ENCODE measurements at places on chromosomes 5 and 9.

DNA sequence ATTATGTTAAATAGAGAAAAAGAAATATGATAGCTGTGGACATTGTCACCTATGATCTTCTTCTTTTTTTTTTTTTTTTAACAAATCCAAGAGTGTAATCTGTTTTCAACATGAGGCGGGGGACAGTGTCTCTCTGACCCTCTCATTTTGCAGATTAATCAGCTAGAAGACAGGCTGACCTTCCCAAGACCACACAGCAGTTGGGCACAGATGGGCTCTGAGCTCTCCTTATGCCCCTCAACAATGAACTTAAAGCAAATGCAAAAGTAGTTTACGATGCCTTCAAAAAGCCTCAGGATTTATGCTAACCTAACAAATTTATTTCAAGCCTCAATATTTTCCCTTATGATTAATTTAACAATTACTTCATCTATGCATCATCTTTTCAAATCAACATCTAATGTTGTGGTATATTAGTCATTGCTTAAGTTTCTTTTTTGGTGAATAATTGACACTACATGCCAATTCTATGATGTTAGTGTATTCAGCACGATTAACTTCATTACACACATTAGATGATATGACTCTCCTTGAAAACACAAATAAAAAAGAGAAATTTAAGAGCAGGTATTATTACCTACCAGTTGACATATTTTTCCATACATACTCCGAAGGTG is 7.4 kb downstream of the NFIL3 start:
- DNase-seq = no peak

GRCh38 chr9:2480255-2480837 is 141.2 kb upstream of the VLDLR start:
- DNase-seq = no peak

GRCh38 chr5:33441241-33442177 is 744 bp downstream of the TARS1 start:
- DNase-seq = no peak

DNA sequence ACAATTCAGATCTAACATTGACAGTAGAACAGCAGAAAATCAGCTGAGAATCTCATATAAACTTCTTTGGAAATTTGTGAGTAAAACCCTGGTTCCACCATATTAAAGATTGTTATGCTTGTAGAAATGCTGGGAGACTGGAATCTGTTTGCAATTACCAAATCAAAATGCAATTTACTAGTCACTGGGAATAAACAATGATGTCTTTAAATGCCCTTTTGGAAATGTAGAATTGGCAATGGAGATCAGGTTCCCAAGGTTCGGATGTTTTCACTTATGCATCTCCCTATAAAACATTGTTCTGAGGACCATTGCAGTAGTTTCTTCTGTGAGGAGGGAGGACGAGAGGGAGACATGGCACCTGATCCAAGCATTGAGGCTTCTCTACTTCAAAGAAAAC is 384.4 kb downstream of the TMEM167A start:
- DNase-seq = no peak

- no peak for DNase-seq
These were observed 108.3 kb downstream of the RPS23 start for GRCh38 chr5:82169892-82170291.

- DNase-seq = peak; percentile 71
These were observed 16.8 kb downstream of the AKNA start for GRCh38 chr9:114370968-114371320.

DNA sequence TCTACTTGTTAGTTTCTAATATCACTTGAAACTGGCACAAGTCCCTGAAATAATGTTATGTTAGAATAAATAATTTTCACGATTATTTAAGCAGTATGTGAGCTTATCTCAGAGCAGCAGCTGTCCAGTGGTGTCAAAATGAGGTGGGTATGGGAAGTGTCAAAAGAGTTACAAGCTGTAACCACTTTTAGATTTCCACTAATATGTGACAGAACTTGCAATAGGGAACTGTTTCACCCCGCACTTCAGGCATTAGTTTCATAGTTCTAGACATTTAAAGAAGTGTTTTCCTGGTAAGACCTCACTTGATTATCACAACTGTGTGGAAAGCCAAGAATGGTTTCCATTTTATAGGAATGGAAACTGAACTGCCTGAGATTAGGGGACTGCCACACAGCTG is 2.9 kb upstream of the ISCA1 start:
- no peak for DNase-seq

GRCh38 chr5:65907135-65907534 is 19.2 kb upstream of the ERBIN start:
- DNase-seq = no peak

DNA sequence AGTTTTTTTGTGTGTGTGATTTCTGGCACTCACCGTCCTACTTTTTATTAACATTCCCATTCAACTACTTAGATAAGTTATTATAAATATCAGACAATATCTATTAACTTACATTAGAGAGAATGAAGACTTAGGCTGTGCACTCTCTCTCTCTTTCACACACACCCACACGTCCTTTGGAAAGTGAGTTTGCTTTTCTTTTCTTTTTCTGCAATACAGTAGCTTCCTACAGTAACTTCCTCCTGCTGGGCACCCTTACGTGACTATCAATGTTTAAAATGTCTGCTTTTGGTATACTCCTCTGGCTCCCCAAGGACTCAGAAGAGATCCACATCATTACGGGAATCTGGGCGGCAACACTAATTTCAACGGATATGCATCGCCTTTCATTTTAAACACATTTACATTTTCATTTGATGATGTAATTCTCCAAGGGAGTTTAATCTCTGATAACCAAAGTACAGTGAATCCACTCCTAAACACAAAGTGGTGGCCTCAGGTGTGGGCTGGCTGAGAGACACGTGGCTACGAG is 179.5 kb downstream of the MAPKAP1 start:
- no peak for DNase-seq

GRCh38 chr9:95506678-95507463 is 9.9 kb downstream of the PTCH1 start:
- no peak for DNase-seq
